GDM1 (cell line): ENCODE measurements at places on chromosomes 7 and 10.
A peak's percentile ranks its signal among the peaks of the same experiment; 100 is the strongest.

DNA sequence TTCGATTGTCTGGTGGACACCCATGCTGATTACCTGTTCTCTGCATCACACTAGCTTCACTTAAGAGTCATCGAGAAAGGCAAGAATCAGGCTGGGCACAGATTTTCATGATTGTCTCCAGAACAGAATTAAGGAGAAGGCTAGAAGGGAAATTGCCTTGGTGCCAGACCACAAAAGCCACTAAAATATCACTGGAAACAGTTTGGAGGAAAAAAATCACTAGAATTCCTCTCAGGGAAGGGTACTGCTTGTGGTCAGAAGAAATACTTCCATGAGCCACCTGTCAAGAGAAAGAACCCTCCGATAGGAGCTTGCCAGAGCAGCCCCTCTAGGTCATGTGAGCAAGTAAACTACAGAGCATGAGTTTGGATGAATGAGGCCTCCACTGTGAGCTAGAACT, 269.3 kb upstream of the TEX47 start:
- no peak for DNase-seq

- no peak for DNase-seq
These were observed 19.5 kb downstream of the RBM33 start for GRCh38 chr7:155663937-155664336.

GRCh38 chr7:94348142-94348541, 46.6 kb upstream of the COL1A2 start:
- DNase-seq, result no peak

DNA sequence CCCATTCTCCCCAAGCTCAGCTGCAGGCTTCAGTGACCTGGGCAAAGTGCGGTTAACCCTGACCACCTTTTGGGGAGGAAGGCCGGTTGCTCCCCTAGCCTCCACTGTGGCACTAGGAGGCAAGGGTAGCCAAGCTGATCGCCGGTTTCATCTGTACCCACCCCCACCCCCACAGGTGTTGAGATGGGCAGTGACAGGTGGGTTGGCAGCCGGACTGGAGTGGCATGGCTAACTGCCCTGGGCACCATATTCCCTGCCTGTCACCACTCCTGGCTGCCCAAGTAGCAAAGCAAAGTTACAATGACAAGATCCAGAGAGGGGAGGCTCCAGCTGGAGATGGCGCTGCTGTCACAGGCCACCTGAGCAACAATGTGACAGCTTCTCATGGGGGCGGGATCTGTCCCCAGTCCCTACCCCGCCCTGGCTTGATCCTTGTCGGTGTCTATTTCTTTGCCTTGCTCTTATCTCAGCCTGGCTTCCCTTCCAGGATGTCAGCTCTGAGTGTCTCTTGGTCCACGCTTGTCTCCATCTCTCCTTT, 27.0 kb upstream of the BMS1 start:
- no peak for DNase-seq

DNA sequence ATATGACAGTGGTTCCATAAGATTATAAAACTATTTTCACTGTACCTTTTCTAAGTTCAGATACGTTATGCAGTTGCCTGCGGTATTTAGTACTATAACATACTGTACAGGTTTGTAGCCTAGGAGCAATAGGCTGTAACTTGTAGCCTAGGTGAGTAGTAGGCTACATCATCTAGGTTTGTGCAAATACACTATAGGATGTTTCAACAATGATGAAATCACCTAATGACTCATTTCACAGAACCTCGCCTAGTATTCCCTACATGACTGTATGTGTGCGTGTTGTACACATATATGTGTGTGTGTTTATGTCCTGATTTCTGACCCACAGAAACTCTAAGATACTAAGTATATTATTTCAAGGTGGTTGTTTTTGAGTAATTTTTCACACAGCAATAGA, 139.0 kb downstream of the HERPUD2 start:
- no peak for DNase-seq

- peak; percentile 76 for DNase-seq
These were observed 55.5 kb downstream of the SYPL1 start for GRCh38 chr7:106056513-106057203.

GRCh38 chr7:90225181-90225580, 13.6 kb downstream of the STEAP2 start:
- no peak for DNase-seq

DNA sequence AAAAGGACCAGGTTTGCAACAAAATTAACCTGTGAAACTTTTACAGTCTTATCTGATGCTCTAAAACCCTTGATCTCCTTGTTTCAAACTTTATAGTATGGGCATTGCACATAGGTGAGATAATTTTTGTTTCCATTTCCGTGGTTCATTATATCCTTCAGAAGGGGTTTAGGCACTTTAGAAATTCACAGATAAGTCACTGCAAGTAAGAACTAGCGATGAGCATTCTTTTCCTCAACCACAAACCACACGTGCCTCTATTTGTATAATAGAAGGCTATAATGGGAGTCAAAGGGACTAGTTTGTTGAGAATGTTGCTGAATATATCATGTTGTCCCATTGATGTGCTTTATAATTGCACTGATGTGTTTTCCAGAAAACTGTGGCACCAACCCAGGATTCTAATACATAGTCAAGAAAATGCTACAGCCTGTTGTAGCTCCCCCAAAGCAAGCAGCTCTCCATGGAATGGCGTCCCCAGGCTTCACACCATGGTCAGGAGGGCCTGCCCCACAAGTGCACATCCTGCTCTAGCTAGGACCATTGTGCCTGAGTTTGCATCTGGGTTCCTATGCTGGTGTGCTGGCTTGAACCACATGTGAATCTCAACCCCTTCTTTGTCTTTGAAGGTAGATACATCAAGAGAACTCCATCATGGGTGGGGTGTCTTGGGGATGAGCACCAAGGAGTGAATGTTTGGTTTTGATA, 14.0 kb upstream of the ATXN7L1 start:
- DNase-seq, result no peak

- DNase-seq, result no peak
These were observed 684 bp upstream of the ATXN7L1 start for GRCh38 chr7:105876964-105877601.

DNA sequence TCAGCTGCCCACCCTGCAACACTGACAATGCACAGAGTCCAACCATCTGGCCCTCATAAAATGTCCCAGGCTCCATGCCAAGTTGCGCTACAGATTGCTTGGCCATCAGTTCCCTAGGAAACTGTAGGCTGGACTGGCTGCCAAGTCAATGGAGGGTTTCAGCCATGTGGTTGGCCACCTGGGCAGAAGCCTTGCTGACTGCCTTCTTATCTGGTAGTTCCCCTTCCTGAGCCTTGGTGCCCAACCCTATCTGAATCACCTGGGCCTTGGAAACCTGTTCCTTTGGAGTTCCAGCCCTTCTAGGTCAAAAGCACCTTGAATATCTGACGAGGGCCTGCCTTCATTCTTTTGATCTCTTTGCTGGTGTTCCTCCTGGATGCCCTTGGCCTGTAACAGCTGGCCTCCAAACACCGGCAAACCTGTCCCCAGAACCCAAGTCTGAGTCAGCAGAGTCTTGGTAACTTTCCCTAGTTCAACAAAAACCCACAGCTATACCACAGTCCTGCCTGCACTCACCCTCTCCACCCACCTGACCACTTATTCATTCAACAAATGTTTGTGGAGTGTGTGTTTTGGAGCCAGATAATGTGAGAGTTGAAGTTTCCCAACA, 37.4 kb upstream of the KDM7A start:
- no peak for DNase-seq

DNA sequence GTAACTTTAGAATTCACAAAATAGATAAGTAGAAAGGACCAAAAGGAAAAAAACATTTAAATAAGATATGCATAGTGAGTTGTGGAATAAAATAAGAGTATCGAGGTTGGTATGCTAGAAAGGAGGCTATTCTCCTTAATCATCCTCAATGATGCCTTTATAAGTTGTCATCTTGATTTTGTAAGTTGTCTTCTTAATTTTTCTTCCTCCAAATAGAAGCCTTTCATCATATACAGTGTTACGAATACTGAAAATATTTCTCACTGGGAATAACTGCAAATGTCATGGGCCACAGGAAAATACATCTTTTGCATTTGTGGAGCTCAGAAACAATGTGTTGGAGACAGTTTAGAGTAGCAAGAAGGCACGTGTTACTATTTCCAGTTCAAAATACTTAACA, 31.5 kb upstream of the PRTFDC1 start:
- no peak for DNase-seq
